ENCODE measurements at places on chromosomes 3 and 15. TPM values are rescaled to one million over a fixed set of nuclear protein-coding genes. Genes with fewer than 3 reads are reported as not detected.

Gene DUOX2
- 0.16 TPM for total RNA-seq

DNA sequence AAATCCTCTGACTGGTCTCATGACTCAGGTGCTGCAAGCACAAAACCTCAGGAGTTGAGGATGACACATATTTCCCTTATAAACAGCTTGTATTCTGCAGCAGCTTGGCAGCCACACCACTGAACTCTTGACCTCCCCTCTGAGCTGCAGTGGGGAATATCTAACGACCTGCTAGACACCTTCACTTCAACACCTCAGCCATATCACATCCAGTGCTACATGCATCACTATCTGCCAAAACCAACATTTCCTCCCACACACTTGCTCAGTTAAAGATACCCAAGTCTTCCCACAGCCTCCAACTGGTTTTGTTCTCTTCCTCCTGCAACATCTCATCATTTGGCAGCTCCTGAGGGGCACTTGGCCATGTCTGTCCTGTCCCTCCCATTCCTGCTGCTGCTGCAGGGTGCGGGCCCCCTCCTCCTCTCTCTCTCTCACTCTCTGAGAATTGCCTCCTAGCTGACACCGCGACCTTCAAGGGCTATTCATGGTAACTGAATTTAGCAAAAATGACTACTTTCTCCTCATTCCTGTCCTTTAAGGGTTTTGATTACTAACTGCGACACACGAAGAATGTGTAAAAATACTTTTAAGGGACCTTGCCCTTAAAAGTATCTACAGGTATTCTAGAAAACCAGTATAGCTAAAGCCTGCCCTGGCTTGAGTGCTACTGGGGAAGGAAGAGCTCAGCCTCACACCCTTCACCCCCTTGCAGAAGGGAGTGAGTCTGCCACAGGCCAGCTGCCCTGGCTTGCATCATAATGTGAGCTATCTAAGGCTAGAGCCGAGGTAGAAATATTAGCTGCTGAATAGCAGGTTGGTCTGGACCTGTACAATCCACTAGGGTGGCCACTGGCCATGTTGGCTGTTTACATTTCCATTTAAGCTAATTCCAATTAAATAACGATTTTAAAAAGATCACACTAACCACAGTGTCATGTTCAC lies 5.0 kb upstream of the CCR9 start:
- no peaks in the 10 kb centered on the region for H3K27me3 ChIP-seq
- no peaks in the 10 kb centered on the region for H3K36me3 ChIP-seq
- no peak overlapping the region for H3K27ac ChIP-seq
- H3K4me1 ChIP-seq: no peaks in the 10 kb centered on the region
- no peak for DNase-seq

DNA sequence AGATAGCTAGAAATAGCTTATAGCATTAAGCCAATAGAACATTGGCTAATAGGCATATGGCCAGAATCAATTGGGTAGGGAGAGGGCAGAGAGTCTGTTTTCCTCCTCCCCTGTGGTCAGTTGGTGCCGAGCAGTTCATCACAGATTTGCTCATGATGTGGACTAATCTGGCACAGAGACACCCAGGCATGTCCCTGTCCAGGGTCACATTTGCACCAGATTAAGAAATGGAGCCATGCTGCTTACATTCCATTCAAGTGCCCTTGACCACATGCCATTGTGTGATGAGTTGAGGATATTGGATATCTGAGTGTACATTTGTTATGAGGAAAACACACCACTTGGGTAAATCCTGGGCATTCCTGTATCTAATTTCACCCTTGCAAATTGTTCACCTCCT lies 53.4 kb downstream of the USP13 start:
- no peak for DNase-seq
- no peaks in the 10 kb centered on the region for H3K27me3 ChIP-seq
- no peaks in the 10 kb centered on the region for H3K4me1 ChIP-seq
- no peak overlapping the region for H3K27ac ChIP-seq

DNA sequence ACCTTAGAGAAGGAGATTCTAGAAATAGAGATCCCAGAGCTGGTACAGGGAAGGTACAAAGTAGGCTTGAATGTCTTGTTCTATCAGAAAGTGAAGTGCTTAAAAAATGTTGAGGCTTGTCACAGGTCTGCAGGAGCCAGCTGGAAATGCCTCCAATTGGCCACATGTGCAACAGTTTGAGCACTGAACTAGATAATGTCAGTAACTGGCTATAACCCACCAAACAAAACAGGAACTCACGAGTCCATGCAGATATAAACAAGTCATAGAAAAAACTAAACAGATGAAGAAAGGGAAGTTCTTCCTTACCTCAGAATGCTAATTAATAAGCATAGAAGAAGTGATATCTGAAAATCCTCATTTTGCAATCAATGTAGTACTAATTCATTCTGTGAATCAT lies 11.9 kb upstream of the TF start:
- no peak for DNase-seq
- no peaks in the 10 kb centered on the region for H3K4me1 ChIP-seq
- no peak overlapping the region for H3K4me3 ChIP-seq
- H3K27me3 ChIP-seq: no peaks in the 10 kb centered on the region
- H3K27ac ChIP-seq: no peak overlapping the region
- no peaks in the 10 kb centered on the region for H3K36me3 ChIP-seq

DNA sequence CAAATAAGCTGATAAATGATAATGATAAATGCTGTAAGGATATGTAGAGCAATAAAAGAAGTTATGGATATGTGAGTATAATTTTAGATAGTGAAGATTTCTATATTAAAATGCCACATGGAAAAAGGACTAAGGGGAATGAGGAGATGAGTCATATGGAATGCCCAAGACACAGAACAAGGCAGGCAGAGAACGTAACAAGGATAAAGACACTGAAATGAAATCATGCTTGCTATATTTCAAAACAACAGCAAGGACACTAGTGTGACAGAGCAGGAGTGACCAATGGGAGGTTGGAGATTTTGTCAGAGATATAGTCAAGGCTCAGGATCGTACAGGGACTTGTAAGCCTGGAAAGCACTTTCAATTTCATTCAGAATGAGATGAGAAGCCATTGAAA lies 621.5 kb upstream of the SEMA6D start:
- no peak overlapping the region for H3K4me3 ChIP-seq
- H3K36me3 ChIP-seq: no peaks in the 10 kb centered on the region
- no peaks in the 10 kb centered on the region for H3K27me3 ChIP-seq
- DNase-seq: no peak
- no peaks in the 10 kb centered on the region for H3K4me1 ChIP-seq

- no peak overlapping the region for H3K4me3 ChIP-seq
- DNase-seq: no peak
- H3K27ac ChIP-seq: no peak overlapping the region
- H3K27me3 ChIP-seq: no peaks in the 10 kb centered on the region
- H3K36me3 ChIP-seq: no peaks in the 10 kb centered on the region
These were observed 29.2 kb upstream of the UMPS start for GRCh38 chr3:124700880-124701684.

DNA sequence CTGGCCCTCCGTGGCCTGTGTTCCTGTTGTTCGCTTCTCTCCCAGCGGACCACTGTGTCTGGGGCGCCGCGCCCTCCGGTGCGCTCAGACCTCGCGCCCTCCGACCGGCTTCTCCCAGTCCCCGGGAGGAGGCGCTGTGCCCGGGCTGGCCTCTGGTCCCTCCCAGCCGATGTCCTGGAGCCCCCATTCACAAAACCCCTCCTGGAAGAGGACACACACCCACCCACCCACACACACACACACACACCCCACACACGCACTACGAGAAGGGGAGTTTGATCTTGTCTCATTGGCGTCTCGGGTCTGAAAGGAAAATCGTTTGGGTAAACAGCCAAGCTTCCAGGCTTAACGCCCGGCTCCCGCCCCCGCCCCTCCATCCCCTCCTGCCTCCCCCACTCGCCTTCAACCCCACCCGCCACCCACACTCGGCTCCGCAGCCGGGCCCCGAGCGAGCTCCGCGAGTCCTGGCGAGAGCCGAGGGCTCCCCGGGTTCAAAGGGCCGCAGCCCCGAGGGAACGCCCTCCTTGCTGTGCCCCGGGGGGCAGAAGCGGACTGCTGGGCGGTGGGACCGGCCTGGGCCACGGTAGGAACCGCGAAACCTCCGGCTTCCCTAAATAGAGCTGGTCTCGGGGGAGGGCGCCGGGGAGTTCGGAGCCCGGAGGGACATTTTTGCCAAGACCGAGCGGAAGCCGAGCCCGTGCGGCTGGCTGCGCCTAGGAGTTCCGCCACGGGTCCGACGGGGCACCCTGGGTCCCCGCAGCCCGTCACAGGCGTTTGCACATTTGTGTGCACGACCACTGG lies 23.6 kb downstream of the NR2F2 start:
- peak overlapping the region; percentile 53 for H3K4me3 ChIP-seq
- no peaks in the 10 kb centered on the region for H3K4me1 ChIP-seq
- H3K27me3 ChIP-seq: peaks cover 28% of the 10 kb centered on the region

GRCh38 chr3:134430174-134430573 lies 55.6 kb downstream of the ANAPC13 start:
- H3K27me3 ChIP-seq: no peaks in the 10 kb centered on the region
- H3K4me1 ChIP-seq: no peaks in the 10 kb centered on the region
- no peaks in the 10 kb centered on the region for H3K36me3 ChIP-seq
- no peak overlapping the region for H3K4me3 ChIP-seq
- no peak for DNase-seq

DNA sequence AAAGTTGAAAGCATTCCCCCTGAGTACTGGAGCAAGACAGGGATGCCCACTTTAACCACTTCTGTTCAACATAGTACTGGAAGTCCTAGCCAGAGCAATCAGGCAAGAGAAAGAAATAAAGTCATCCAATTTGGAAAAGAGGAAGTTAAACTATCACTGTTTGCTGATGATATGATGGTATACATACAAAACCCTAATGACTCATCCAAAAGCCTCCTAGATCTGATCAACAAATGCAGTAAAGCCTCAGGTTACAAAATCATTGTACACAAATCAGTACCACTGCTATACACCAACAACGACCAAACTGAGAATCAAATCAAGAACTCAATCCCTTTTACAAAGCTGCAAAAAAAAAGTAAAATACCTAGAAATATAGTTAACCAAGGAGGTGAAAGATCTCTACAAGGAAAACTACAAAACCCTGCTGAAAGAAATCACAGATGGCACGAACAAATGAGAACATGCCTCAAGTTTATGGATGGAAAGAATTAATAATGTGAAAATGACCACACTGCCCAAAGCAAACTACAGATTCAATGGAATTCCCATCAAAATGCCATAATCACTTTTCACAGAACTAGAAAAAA lies 40.3 kb downstream of the RPL39L start:
- DNase-seq: no peak
- H3K4me1 ChIP-seq: no peaks in the 10 kb centered on the region
- no peak overlapping the region for H3K4me3 ChIP-seq
- H3K27me3 ChIP-seq: no peaks in the 10 kb centered on the region
- H3K27ac ChIP-seq: no peak overlapping the region
- no peaks in the 10 kb centered on the region for H3K36me3 ChIP-seq

DNA sequence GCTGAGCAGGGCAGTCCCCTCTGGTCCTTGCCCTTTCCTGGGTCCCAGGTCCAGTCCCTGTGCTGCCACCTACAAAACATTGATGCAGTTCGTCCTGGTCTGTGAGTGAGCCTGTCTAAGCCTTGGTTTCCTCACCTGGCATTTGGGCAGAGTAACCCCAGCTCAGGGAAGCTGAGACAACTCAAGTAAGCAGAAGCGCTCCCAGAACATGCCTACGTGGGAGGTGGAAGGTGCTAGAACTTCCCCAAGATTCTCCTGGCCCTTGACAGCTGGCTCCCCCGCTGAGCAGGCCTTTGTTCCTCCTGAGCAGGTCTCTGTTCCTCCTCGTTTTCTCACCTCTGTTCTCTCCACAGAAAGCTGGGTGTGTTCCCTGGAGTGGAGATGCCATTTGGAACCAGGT lies 30.5 kb downstream of the PRR20G start:
- no peaks in the 10 kb centered on the region for H3K27me3 ChIP-seq
- H3K36me3 ChIP-seq: no peaks in the 10 kb centered on the region
- H3K4me3 ChIP-seq: no peak overlapping the region
- H3K4me1 ChIP-seq: no peaks in the 10 kb centered on the region

Gene SLC15A2
- 4.1 TPM for total RNA-seq

- DNase-seq: no peak
- no peaks in the 10 kb centered on the region for H3K27me3 ChIP-seq
- H3K4me1 ChIP-seq: no peaks in the 10 kb centered on the region
These were observed 21.4 kb upstream of the ZBED2 start for GRCh38 chr3:111616417-111617105.

Gene CRYGS
- total RNA-seq: 3.8 TPM

DNA sequence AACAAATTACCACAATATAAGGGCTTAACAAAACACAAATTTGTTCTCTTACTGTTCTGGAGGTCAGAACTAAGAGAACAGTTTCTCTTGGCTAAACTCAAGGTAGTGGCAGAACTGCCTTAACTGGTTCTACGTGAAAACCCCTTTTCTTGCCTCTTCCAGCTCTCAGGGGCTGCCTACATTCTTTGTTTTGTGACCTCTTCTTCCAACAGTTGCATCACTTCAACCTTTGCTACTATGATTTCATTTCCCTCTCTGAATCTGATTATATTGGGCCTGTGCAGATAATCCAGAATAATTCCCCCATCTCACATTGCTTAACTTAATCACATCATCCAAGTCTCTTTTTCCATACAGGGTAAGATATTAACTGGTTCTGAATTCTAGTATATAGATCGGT lies 624.6 kb downstream of the ZPLD1 start:
- no peaks in the 10 kb centered on the region for H3K4me1 ChIP-seq
- H3K4me3 ChIP-seq: no peak overlapping the region
- H3K36me3 ChIP-seq: no peaks in the 10 kb centered on the region

DNA sequence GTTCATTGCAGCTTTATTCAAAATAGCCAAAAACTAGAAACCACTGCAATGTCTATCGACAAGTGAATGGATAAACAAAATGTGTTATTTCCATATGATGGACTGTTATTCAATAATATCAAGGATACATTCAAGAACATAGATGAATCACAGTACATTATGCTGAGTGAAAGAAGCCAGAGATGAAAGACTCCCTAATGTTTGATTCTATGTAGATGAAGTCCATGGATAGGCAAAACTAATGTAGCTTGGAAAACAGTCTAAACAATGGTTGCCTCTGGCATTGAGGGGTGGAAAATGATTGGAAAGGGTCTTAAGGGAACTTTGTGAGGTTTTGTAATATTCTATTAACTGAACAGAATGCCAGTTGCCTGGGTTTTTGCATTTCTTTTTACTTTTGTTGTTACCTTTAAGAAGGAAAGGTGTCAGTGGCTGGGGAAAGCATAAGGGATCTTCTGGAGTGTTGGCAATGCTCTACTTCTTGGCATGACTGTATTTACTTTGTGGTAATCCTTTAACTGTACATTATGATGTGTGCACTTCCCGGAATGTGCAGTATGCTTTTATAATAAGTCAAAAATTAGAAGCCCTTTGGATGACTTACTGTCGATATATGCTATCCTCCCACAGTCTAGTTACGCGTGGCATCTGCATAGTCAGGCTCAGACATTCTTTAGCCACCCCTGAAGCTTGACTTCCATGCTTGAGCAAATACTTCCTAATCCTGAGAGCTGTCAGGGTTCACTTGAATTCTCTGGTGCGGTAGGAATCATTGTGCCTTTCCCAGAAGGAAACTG lies 20.5 kb upstream of the ATP10A start:
- no peaks in the 10 kb centered on the region for H3K27me3 ChIP-seq
- H3K4me1 ChIP-seq: no peaks in the 10 kb centered on the region
- no peak overlapping the region for H3K4me3 ChIP-seq
- no peaks in the 10 kb centered on the region for H3K36me3 ChIP-seq
- H3K27ac ChIP-seq: no peak overlapping the region

All from breast epithelium (tissue), 4 donors.